MCF 10A (cell line): ENCODE measurements at places on chromosomes 3 and 15. TPM values are rescaled to one million over a fixed set of nuclear protein-coding genes. Genes with fewer than 3 reads are reported as not detected.

The CASR gene
- total RNA-seq: not detected in 2 replicates

The GOLGA8H gene
- 0.70 and 0.71 TPM in 2 replicates for total RNA-seq

The KLHL6 gene
- not detected in 2 replicates for total RNA-seq

The ISL2 gene
- total RNA-seq: not detected in 2 replicates

The FEZF2 gene
- not detected in 2 replicates for total RNA-seq

- DNase-seq: peak; percentile 82
Observed at GRCh38 chr3:179811321-179812095, 158.7 kb downstream of the USP13 start.

DNA sequence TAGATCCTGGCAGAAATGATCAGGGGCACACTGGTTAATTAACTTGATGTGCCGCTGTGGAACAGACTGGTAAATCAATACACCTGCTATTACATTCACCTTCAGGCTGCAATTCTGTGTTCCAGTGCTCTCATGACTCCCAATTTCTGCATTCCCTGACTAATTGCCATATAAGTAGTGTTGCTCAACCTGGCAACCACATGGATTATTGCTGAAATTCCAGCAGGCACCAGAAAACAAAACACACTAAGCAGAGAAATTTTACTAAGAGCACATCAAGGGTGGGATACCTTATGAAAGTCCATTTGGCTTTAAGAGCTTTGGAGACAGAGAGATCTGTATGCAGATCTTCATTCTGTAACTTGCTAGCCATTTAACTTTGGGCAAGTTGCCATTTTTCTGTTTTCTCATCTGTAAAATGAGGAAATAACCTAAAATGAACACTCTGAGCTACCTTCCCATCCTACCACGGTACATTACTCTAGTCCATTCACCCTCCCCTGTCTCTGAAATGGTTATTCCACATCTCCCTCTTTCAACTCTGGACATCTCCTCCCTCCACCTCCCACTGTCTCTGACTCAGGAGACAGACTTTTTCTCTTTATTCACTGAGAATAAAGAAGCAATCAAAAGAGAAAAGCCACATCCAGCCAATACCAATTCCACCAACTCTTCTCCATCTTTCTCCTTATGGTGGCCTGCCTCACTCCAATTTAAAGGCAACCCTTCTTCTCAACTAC is 54.6 kb downstream of the STAC start:
- peak; percentile 56 for DNase-seq

DNA sequence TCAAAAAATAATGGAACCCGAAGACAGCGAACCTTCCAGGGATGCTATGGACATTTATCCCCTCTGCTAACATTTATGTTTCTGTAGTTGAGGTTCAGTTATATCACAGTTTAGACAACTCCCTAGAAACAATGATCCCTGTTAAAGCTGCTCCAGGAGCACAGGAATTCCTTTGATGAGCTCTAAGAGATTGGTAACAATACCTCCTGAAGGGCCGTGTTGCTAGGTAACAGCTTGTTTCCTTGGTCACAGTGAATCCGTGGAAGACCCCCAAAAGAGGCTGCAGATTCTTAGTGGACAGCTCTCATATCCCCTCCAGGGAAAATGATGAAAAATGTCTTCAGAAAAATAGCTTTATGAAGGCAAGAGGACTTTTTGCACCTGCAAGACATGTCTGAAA is 160.2 kb downstream of the SERPINI1 start:
- no peak for DNase-seq

DNA sequence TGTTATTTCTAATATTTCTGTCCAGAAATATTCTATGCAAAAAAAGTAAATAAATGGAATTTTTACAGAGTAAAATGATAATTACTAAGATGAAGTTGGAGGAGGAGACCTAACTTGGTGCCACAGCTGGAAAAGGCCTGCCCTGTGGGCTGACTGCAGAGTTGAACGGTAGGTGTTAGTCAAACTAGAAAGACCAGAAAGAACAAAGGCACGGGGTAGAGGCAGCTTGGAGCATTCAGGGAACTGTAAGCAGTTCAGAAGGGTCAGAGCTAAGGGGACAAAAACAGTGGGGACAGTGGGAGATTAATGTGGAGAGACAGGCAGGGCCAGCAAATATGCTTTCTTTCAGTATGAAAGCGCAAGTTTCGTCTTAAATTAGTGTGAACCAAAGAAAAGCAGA is 39.3 kb upstream of the PTPRG start:
- no peak for DNase-seq

- DNase-seq: no peak
Observed at GRCh38 chr3:50050361-50050760, 38.4 kb upstream of the RBM5 start.

DNA sequence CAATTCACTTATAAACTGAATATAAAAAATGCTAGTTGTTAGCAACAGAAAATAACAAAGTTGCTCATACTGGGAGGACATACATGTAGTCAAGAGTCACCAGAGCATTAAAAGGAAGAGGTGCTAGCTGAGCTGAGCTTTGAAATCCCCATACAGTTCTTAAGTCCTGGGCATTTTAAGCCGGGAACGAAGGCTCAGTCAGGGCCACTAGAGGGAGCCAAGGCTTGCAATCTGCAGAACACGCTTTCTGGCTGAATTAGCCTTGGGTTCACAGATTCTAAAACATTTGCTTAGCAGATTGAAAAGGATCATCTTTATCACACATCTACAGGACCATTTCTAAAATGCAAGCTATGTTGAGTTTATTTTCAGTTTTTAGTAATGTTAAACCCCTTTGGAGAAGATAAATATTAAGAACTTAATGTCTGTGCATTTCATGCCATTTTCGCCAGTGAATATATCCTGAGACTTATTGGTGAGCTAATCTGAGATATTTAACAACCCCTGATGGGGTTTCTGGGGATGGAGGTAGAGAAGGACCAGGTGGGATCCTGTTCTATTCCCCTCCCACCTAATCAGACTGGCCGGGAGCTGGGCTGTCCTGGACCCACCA is 26.3 kb upstream of the MNS1 start:
- DNase-seq: peak; percentile 72

GRCh38 chr15:41977757-41978383 is 5.5 kb upstream of the EHD4 start:
- no peak for DNase-seq
